ENCODE measurements at places on chromosomes 16 and 17.
A peak's percentile ranks its signal among the peaks of the same experiment; 100 is the strongest.

- no peak for DNase-seq
These were observed 3.3 kb upstream of the NUDT16L1 start for GRCh38 chr16:4689864-4690704.

DNA sequence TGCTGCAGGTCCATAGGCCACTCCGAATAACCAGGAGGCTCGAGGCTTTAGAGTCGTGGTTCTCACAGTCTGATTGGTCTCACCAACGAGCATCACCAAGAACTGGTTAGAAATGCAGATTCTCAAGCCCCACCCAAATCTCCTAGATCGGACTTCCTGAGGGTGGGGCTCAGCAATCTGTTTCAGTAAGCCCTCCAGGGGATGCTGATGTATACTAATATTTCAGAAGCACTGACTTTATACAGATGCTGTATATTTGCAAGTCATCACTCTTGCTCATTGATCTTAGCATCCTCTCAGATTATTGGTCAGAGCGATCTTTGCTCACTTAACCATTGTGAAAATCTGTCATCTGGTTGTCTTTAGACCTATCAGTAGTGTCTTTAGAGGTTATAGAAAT is 4.4 kb upstream of the VAC14 start:
- DNase-seq: no peak

DNA sequence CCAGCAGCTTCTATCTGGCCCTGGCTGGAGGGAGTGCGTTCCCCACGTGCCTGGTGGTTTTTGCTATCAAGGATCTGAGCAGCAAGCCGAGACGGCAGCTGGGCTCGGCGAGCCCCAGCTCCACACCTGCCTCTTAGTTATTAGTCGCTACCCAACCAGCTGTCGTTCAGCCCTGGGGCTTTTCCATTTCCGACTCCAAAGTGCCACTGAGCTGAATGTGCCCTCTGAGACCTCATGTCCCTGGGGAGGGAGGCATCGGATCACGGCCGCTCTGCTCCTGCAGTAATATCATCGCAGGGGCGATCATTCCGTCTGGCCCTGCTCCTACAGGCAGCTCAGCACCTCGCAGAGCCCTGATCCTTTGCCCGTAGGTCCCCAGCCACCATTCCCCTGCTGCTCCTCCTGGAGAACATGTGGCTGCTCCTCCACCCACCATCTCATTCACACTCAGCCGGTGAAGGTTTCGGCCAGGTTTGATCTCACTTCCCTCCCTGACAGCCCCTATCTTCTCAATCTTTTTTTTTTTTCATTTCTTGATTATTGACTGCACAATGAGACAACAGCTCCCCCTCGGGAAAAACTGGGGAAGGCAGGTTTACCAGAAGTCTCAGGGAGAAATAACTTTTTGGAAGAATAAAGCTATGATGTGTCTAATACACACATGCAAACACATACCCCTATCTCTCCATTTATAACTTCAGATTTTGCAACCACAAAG is 86.7 kb downstream of the ZFHX3 start:
- no peak for DNase-seq

- no peak for DNase-seq
These were observed 256.9 kb upstream of the SALL1 start for GRCh38 chr16:51407921-51408320.

DNA sequence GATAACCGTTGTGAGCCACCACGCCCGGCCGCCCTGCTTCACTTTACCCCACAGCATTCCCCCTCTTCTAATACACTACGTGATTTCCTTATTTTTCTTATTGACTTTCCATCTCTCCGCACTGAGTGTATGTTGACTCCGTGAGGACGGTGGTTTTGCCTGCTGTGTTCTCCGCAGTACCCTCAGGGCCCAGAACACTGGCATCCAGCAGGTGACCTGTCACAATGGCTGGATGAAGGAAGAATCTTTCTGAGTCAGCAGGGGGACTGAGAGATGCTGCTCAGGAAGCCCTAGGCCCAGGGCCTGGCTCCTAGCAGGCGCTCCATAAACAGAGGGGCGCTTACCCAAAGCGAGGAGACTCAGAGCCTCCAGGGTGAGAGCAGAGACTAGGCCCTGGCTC is 79.5 kb downstream of the RTN4RL1 start:
- DNase-seq: no peak

- peak; percentile 54 for DNase-seq
These were observed 2.3 kb upstream of the PHF12 start for GRCh38 chr17:28953444-28954118.

DNA sequence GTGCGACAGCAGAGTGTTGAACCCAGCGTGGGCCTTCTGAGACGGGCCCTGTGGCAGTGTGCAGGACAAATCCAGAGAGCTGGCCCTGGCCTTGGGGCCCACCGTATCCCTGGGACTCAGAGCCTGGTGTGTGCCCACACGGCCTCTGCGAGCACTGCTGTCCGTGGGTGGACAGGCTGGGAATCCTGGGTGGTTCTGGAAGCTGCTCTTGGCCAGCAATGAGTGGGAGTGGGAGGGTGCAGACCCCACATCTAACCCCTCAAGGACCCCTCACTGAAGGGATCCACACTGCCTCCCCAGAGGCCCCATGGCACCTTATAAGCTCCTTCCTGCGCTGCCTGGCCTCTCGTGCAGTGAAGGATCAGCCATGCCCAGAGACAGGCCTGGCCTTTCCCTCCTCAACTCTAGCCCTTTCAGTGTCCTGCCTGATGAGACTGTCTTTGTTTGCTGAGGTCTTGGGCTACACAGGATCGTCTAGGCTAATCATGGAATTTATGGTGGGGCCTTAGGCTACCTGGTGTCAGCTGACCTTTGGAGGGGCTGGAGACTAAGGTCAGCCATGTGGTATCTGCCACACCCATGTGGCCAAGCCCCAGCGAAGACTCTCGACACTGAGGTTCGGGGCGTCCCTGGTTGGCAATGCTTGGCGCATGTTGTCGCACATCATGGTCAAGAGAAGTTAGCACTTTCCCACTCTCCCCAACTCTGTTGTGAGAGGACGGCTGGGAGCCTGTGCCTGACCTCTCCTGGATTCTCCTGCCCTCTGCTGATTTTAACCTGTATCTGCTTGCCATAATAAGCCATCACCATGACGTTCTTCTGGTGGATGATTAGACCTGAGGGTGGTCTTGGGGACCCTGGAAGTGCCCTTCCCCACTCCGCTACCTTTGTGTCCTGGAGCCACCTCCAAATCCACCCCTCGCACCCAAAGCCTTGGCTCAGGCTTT is 16.4 kb upstream of the GINS2 start:
- DNase-seq: no peak

DNA sequence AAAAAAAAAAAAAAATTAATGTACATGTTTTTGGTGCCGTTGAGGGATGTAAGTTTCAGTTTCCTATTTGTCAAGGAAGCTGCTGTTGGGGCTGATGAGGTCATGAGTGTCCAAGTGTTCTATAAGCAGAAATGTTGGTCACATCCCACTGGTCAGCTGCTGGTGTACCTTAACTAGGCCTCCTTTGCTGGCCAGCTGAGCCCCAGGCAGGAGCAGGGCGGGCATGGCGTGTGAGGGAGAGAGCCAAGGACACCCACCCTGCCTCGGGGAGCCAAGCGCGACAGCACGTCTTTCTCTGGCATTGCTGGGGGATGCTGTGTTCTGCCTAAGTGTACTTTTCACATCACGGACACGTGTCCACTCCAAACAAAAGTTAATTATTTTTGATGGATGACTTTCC is 108.1 kb upstream of the CDC42EP4 start:
- no peak for DNase-seq

All from posterior cingulate gyrus (tissue), 11 donors.